ENCODE measurements at places on chromosomes 2 and 18. TPM values are rescaled to one million over a fixed set of nuclear protein-coding genes. Genes with fewer than 3 reads are reported as not detected.

- no peak for DNase-seq
Measured at GRCh38 chr18:59388817-59389216, 29.8 kb upstream of the LMAN1 start.

GRCh38 chr18:25052511-25052921 is 299.4 kb downstream of the ZNF521 start:
- peak; percentile 93 for DNase-seq

- DNase-seq: no peak
Measured at GRCh38 chr18:13809531-13810255, 14.3 kb upstream of the MC5R start.

- DNase-seq: no peak
Measured at GRCh38 chr2:149380205-149380604, 49.8 kb downstream of the LYPD6 start.

TCF4 gene
- 136 TPM for total RNA-seq
